ENCODE measurements at places on chromosomes 1 and 21.

- peak; percentile 30 for DNase-seq
Measured at GRCh38 chr1:160834945-160835565, 27.6 kb downstream of the CD244 start.

DNA sequence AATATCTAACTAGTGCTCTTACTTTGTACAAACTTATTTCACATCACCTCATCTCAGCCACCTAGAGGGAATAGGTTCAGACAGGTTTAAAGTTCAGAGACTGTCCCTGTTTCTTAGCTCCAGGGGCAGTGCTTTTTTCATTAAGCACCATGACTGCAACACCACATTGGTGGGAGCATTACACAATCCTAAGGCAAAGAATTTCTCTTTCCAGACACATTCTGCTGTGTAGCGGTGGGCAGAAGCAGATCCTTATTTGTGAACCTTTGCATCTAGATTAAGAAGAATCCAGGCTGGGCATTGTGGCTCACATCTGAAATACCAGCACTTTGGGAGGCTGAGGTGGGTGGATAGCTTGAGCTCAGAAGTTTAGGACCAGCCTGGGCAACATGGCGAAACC lies 16.1 kb downstream of the LCA5L start:
- DNase-seq: no peak

- no peak for DNase-seq
Measured at GRCh38 chr21:45302082-45303061, 14.7 kb upstream of the POFUT2 start.

DNA sequence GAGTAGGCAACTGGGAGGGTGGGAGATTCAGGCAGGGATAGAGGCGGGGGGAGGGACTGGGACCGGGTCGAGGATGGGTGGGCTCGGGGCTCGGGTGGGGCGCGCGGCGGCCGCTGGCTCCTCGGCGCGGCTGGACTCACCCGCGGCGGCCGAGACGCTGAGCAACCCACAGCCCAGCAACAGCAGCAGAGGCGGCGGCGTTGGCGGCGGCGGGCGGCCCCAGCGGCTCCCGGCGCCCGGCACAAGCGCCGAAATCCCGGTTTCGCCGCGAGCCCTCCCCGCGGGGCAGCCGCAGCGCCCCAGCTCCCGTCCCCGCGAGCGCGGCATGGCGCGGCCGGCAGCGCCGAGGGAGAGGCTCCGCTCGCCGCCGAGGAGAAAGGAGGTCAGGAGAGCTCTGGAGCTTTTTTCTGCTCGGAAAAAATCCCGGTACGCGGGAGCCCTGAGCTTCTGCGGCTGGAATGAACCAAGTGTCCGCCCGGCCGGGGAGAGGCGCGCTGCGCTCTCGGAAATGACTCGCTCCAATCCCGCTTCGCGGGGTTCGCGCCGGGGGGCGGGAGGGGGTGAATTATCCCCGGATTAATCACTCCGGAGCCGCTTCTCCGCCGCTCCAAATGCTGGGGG lies at the start of gene CSMD2:
Gene CSMD2, minus strand, starts transcription at position 460 of the 621 bp plus-strand sequence. Its CDS starts 133 bp downstream, at position 327.
- no peak for DNase-seq

DNA sequence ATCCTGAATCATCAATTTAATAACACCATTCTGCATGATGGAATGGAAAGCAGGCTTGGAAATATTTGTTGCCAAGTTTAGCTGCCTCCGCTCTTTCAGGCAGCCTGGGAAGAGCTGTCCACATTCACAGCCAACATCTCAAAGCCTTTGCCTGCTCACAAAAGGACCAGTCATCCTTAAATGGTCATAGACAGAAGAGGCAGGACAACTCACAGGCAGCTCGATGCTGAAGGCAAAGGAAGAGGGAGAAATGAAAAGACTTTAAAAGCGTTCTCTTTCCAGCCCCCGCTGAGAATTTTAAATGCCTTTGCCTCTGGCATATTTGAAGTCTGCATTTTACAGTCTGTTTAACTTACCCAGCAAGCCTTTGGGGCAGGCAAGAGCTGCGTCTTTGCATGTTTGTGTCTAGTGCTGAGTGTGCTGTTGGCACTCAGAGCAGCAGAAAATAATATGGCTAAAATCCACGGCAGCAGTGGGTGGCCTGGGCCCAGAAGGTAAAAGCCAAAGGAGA lies 68.9 kb downstream of the NMNAT2 start:
- no peak for DNase-seq

DNA sequence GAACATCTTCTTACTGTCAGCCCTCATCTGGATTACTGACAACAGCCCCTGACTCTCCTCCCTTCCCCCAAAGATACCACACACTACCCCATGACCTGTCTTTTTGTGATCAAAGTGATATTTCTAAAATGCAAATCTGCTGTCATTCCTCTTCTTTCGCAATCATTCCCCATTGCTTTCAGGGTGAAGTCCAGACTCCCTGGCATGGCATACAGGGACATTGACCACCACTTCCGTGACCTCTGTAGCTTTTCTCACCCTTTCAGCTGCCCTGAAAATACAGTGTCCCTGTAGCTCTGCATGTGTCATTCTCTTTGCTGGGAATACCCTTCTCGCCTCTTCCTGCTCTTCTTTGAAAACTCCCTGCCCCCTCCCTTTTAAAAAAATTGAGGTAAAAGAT lies 4.1 kb downstream of the SERINC2 start:
- no peak for DNase-seq

GRCh38 chr1:14980621-14981218 lies 172.8 kb upstream of the TMEM51 start:
- DNase-seq: no peak

- DNase-seq: no peak
Measured at GRCh38 chr1:66494482-66494881, 39.5 kb upstream of the SGIP1 start.

GRCh38 chr1:164475834-164476233 lies 83.2 kb upstream of the PBX1 start:
- DNase-seq: no peak

GRCh38 chr1:82337635-82338034 lies 536.9 kb downstream of the ADGRL2 start:
- DNase-seq: no peak

GRCh38 chr1:174131032-174131638 lies 28.2 kb upstream of the RABGAP1L start:
- DNase-seq: no peak

- no peak for DNase-seq
Measured at GRCh38 chr21:41866274-41866809, 12.8 kb downstream of the PRDM15 start.

- no peak for DNase-seq
Measured at GRCh38 chr1:183979437-183979836, 58.1 kb downstream of the COLGALT2 start.
